SK-MEL-5 (cell line): ENCODE measurements at places on chromosomes 12 and 14.
A peak's percentile ranks its signal among the peaks of the same experiment; 100 is the strongest.

DNA sequence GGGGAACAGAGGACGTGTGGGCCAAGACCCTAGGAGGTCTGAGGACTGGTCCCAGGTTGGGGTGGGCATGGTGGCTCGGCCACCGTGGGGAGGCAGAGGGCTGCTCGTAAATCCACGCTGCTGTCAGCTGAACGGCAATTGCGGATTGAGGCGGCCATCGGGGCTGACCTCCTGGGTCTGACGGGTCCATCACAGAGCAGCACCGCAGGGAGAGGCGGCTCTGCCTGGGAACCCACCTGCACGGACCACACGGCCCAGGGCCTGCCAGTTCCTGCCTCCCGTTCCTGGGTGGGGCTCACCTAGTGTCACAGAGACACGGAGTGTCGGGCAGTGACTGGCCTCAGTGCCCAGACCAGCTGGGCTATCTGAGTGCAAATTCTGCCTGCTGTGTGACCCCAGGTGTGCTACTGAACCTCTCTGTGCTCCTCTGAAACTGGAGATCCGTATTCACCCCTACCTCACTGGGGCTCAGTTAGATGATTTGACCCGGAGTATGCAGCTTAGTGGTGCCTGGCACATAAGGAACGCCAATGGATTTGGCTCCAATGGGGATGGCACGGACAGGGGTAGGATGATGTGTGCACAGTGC is 53.1 kb downstream of the KIF26A start:
- DNase-seq = no peak

DNA sequence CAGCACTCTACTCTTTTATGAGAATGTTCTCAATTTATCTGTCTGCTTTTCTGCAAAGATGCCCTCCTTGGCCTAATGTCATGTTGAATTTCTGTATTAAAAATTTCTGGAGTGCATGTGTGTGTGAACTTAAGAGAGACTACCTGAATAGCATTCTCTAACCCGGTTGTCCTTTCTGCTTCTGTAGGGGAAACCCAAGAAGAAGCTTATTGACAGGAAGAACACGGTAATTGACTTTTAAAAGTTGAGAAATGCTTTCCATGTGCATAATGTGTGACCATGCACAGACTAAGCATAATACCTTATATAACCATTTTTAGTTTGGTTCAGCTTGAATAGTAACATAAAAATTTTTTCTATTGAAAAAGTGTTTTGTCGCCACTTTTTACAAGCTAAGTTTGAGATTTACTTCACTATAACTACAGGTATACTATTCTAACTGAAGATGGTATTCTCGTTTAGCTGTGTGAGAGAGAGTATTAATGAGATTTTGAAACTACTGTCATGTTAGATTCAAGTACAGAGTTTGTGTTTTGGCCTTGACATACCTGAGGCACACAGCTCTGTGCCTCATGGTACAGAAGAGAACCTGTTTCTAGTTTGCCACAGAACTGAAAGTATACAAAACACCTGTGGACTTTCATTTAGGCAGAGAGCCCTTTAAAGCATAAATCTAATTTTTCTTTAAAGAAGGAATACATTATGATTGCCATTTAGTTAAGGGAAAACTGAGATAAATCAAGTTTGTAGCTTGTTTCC is 96.8 kb downstream of the TTLL5 start:
- DNase-seq = no peak

DNA sequence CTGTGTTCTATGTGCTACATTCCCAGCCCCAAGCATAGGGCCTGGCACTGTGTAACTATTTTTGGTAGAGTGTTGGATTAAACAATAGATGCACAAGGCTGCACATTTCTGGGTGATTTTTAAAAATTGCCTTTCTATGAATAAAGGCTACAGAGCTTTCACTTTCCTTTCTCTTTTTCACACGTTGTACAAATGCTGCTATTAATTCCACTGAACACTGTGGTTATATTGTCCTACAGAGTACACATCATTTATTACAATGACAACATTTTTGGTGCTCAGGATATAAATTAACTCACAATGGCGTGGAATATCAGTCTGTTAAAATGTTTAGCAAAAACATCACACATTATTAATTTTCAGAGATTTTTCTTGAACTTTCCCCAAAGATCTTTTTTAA is 3.6 kb upstream of the EML1 start:
- no peak for DNase-seq

- DNase-seq = peak; percentile 78
These were observed 48.8 kb upstream of the SLCO1C1 start for GRCh38 chr12:20646239-20646827.

DNA sequence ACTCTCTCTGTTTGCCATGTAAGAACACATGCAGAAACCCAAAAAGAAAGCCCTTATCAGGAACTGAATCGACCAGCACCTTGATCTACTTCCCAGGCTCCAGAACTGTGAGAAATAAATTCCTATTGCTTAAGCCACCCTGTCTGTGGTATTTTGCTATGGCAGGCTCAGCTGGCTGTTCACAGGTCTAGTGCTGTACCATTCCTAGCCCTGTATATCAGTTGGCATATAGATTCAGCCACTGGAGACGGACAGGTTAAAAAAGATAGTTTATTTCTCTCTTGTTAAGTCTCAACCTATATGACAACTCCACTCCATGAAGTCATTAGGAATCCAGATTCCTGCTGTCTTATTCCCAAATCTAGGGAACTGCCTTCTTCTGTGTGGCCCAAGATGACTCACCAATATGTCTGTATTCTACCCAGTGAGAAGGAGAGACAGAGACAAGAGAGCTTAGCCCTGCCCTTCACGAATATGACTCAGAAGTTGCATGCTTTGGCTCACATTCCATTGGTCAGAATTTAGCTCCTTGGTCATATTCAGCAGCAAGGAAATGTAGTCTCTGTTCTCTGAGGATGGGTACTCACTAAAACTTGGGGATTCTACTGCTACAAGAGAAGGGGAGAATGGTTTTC is 57.0 kb downstream of the PLEKHG7 start:
- peak; percentile 65 for DNase-seq

GRCh38 chr12:71780237-71780822 is 25.7 kb downstream of the RAB21 start:
- peak; percentile 66 for DNase-seq

DNA sequence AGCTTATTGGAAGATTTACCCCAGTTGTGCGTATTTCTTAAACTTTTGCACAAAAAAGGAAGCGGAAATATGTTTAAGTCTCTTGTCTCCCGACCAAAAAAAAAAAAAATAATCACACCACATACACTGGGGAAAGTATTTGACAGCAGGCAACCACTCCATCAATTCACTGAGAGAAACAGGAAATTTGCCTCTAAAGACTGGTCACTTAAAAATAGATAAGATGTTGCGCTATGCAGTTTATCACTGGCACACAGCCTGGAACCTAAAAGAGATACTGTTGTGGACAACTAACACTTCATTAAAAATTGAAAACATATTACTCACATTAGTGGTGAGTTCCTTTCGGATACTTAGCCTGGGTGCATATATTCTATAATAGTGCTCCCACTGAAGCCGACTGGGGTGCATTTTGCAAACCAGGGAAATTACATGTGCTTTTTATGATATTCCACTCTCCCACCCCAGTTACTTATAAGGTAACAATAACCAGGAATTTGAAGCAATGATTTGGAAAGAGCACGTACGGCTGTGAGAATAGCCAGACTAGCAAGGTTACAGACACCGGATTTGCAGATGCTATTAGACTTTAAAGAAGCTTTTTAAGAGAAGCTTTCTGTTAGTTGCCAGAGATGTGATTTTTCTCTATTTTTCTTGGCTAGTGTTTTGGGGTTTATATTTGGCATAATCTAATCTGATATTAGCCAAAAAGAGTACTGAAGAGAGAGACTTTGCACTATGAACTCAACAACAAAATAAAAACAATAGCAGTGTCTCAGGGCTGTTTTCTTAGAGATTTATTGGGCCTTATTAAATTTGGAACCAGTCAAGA is 311.5 kb downstream of the NOVA1 start:
- DNase-seq = no peak

DNA sequence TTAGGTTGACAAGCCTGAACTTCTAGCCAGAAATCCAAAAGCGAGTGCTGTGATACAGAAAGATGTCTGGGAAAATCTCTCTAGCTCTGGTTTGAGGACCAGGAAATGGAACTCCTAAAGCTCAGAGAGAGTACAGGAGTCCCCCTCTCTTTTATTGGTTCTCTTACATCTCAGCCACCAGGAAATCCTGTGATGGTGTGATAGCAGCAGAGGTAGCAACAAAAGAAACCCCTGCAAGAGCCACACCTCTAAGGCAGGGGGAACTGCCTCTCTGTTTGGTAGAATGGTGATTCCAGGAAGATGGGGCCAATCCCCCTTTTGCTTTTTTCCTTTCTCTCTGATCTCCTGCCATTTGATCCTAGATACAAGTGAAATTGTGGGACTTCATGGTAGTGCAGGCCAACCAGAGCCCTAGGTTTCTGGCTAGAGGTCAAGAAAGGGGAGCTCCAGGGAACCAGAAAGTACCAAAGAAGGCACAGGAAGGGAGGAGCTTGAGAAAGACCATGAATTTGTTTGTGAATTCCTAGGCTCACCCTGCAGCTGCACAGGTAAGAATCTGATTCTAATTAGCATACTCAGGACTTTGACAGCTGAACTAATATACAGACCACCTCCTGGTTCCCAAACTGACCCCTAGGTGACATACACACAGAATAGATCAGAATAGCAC is 88.5 kb downstream of the PAPLN start:
- no peak for DNase-seq

GRCh38 chr14:98949481-98950135 is 322.4 kb downstream of the BCL11B start:
- DNase-seq = no peak

DNA sequence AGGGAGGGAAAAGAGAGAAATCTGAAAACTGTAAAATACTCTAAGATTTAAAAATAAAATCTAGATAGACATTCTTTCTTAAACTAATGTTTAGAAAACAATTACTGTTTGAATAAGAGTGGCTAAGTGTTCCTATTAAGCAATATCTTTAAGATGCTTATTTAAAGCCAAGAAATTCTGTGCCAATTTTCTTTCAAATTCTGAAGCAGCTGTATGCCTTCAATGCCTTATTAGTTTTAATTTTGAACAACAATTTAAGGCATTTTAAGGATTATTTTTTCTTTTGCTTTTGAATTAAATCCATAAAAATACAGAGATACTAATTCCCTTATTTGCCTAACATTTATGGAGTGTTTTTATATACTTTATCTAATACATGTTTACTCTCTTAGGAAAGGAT is 50.3 kb upstream of the KITLG start:
- no peak for DNase-seq

GRCh38 chr12:45379261-45379660 is 163.4 kb downstream of the ANO6 start:
- no peak for DNase-seq

DNA sequence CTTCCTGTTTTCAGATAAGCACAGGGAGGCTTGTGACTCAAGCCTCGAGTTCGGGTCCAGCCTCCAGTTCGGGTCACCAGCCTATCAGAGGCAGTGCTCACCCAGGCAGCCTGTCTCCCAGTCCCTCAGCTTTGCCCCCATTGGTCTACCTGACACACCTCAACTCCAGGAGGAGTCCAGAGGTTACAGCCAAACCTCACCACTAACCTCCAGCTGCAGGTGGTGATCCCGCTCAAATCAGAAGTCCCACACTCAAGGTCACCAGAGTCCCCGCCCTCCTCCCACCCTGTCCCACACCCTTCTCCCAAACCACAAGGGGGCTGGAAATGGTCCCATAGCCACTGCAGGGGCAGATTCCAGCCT is 42.1 kb downstream of the KDM2B start:
- no peak for DNase-seq

DNA sequence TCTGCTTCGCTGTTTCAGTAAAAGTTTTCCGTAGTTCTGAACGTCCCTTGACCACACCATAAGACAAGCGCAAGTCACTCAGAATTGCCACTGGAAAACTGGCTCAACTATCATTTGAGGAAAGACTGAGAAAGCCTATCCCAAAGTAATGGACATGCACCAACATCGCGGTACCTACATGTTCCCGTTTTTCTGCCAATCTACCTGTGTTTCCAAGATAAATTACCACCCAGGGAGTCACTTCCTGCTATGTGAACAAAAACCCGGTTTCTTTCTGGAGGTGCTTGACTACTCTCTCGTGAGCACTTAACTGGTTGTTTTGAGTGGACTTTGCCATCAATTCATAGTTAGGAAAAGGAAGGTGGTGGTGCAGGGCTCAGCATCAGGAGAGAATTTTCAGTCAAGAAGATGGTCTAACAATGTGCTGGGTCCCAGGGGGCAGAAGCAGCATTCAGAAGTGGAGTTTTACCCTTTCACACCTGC is 1.4 kb downstream of the EGLN3 start:
- no peak for DNase-seq
